ENCODE measurements at places on chromosomes 1 and 21.

GRCh38 chr1:36542024-36542961 is 59.6 kb upstream of the CSF3R start:
- no peak for DNase-seq

DNA sequence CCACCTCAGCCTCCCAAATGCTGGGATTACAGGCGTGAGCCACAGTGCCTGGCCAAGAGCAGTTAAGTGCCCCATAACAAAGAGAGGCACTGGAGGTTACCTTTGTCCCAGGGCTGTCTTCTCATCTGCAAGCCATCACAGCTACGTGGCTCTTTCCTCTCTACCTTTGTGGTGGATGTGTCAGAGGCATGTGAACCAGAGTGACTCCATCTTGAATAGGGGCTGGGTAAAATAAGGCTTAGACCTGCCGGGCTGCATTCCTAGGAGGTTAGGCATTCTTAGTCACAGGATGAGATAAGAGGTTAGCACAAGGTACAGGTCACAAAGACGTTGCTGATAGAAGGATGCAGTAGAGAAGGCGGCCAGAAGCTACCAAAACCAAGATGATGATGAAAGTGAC is 59.4 kb upstream of the POU2F1 start:
- no peak for DNase-seq

- DNase-seq, result no peak
Measured at GRCh38 chr1:227735539-227736285, 477 bp downstream of the SNAP47 start.

DNA sequence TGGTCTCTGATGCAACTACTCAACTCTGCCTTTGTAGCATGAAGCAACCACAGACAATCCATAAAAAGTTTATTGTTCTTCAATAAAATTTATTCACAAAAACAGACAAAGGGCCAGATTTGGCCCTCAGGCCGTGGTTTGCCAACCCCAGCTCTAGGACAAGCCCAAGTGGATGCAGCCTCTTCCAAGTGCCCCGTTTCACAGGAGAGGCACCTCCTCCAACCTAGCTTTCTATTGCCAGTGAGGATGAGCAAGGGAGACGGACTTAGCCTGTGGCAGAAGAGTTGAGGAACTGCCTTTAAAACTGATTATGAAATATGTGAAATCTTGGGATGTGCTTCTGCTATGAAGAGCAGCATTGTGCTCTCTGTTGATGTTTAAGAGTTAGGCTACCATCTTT is 105.4 kb downstream of the PSMG1 start:
- DNase-seq, result no peak

- DNase-seq, result no peak
Measured at GRCh38 chr1:237119091-237119490, 77.1 kb downstream of the RYR2 start.

DNA sequence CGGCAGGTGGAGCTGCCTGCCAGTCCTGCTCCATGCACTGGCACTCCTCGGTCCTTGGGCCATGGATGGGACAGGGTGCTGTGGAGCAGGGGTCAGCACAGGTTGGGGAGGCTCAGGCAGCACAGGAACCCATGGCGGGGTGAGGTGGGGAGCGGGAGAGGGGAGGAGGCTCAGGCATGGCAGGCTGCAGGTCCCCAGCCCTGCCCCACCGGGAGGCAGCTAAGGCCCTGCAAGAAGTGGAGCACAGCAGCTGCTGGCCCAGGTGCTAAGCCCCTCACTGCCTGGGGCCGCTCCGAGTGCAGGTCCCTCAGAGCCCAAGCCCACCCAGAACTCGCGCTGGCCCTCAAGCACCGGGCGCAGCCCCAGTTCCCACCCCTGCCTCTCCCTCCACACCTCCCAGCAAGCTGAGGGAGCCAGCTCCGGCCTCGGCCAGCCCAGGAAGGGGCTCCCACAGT is 691 bp upstream of the GBP5 start:
- DNase-seq, result no peak

DNA sequence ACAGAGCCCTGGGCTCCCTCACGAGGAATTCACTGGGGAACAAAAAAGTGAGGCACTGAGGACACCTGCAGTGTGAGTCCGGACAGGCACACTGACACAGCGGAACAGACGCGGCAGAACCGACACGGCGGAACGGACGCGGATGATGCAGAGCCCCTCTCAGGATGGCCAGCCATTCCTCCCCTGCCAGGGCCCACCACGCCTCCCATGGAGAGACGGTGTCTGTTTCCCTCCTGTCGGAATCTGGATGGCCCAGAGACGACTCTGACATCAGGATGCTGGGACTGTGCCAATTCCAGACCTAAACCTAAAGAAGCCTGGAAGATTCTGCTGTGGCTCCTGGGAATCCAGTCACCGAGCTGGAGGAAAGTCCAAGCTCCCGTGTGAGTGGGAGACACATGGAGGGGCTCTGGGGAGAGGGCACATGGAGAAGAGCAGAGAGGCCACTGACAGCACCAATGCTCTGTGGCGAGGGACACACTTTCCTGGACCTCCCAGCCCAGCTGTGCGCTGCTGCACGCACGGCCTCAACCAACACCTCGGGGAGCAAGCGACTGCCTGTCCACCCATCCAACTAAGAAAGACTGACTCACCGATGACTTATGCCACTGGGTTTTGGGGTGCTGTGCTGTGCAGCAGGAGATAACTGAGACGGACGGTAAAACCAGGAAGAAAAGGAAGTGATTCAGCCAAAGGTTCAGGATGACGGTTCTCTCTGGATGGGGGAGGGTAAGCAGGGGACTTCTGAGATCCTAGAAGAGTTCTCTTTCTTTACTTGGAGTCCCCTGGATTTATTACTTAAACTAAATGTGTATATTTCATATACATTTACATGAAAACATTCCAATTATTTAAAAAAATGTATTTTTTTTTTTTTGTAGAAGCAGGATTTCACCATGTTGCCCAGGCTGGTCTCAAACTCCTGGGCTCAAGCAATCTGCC is 23.3 kb downstream of the ZBTB17 start:
- no peak for DNase-seq

DNA sequence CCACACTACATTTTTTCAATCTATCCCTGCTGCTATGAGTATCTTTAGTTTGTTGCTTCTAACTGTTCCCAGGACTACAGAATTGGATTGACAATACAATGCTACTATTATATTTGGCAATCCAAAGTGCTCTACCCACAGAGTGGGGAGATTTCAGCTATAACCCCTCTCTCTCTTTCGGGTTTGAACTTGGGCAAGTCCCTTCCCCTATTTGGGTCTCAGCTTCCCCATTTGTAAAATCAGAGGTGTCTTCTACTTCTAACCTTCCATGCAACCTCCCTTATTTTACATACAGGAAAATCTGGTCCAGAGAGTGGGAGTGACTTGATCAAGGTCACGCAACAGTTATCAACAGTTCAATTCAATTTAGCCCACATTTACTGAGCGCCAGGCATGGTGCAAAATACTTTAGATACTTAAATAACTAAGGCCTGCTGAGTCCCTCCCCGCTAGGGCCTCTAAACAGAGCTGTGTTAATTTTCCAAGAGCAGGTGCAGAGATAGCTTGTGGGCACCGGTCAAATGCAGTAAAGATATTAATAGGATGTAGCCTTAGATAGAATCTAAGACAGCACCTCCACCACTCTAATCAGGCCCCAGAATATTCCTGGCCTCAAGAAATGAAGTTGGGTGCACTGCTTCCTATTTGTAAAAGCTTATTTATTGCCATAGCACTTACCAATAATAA is 9.4 kb upstream of the GPX7 start:
- DNase-seq, result no peak
